Right lobe of liver (tissue), 6 donors: ENCODE measurements at places on chromosomes 3 and 15. TPM values are rescaled to one million over a fixed set of nuclear protein-coding genes. Genes with fewer than 3 reads are reported as not detected.

Gene COLQ
- total RNA-seq: 0.55 TPM

DNA sequence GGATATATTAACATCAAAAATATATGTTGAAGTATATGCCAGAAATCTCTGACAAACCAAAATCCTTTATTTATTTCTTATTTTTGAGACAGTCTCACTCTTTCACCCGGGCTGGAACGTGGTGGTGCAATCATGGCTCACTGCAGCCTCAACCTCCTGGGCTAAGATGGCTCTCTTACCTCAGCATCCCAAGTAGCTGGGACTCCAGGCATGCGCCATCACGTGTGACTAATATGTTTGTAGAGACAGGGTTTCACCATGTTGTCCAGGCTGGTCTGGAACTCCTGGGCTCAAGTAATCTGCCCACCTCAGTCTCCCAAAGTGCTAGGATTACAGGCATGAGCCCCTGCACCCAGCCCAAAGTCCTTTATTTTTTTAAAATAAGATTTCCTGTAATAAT lies 11.9 kb downstream of the FAIM start:
- no peak for DNase-seq

GRCh38 chr15:43268111-43269105 lies 1.7 kb upstream of the TGM5 start:
- DNase-seq: no peak

DNA sequence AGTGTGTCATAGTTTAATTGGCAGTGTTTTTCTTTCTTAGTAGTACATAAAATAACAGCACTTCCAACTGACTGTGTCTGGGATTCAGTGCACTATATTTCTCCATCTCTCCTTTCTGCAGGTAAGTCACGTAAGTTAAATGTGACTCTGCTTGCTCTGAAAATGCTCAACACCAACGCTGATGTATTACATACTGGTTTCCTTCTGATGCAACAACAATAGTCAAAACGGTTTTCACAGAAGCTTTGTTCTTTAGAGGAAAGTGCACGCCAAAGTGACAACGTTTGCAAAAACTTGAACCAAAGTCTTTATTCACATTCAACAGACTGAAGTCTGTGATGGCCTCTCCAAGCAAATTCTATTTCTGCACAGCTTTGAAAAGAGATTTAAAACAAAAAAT lies 707.1 kb upstream of the CFAP20DC start:
- no peak for DNase-seq

- DNase-seq: no peak
Measured at GRCh38 chr3:179156170-179156569, 8.0 kb downstream of the PIK3CA start.

GRCh38 chr3:155217591-155217990 lies 75.9 kb downstream of the STRIT1 start:
- no peak for DNase-seq

- no peak for DNase-seq
Measured at GRCh38 chr3:125289429-125289981, 77.0 kb upstream of the SLC12A8 start.

DNA sequence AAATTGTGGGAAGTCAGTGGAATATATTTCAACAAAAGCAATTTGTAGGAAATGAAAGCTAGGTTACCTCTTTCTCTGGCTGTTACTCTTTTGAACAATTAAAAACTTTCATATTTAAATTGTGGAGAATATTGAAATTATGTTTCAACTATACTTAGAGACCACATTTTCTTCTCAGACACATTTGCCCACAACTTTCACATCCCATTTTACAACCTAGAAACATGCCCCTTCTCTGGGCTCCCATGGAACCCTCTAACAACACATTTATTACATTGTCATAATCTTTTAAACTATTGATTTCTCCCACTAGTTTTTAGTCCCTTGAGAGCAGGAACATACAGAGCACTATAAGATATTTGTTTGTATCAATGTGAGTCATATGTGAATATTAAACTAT lies 211.7 kb upstream of the TTC14 start:
- no peak for DNase-seq
